Breast epithelium (tissue), 4 donors: ENCODE measurements at places on chromosomes 4 and X.

DNA sequence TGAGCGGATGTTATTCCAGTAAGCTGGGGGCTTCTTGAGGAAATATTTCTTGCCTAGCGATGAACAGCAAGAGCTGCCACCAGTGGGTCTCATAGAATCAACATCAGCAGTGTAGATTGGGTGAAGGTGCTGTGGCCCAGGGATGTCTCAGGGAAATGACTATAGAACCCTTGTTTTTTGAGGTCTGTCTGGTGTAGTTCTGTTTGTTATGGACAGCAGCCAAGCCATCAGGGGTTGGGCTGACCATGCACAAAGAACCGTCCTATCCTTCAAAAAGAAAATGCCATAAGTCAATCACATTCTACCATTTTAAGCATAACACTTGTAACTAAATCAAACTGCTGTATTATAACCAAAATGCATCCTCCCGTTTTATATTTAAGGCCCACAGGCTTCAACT lies 17.3 kb upstream of the C1GALT1C1 start:
- no peak for DNase-seq

GRCh38 chrX:43661521-43662240 lies 5.6 kb downstream of the MAOA start:
- no peak for DNase-seq

DNA sequence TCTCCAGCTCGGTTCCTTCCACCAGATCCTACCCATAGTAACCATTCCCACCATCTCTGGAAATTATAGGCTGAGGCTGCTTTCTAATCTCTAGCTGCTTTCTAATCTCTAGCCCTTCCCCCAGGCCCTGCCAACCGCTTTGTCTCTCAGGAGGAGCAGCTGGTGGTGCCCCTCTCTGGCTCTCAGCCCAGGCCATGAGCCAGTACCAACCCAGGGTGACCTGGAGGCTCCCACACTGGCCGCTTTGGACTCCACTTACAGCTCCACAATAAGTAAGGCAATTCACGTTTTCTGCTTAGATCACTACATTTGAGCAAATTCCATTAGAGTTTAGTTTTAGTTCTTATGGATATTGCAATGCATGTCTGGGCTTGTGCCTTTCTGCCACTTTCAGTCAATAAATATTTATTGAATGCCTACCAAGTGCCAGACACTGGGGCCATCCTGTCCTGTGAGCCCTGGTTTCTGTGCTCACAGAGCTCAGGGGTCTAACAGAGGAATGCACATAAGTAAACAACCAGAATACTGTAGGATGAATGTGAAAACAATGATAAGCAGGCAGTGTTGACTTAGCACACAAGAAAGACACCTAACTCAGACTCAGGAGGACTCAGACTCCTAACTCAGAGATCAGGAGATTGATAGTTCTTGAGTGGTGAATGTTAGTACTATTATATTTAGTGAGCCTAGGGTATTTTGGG lies 38.9 kb downstream of the SMC1A start:
- no peak for DNase-seq

GRCh38 chrX:46683048-46683447 lies 75.9 kb downstream of the SLC9A7 start:
- no peak for DNase-seq

GRCh38 chr4:118326585-118326984 lies 26.2 kb downstream of the PRSS12 start:
- DNase-seq = no peak

DNA sequence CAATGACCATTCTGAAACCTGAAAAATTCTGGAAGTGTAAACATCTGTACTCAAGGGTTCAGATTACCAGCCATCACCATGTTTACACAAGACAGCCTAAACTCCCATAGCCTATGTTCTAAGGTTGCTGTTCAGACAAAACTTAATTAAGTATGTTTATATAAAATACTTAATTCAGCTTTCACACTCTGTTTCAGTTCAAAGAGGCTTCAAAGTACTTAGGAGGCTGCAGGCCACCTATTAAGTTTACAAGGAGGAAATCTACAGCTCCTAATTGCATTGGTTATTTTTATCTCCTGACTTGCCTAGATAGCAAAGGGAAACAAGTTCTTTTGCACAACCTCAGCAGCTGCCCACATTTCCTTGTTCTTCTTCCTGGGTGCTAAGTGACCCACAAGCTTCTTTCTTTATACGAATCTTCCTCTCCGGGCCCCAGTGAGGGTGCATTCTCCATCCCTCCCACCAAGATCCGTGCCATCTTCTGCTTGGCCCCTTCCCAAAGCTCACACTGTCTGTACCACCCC lies 2.0 kb downstream of the GAK start:
- DNase-seq = no peak

DNA sequence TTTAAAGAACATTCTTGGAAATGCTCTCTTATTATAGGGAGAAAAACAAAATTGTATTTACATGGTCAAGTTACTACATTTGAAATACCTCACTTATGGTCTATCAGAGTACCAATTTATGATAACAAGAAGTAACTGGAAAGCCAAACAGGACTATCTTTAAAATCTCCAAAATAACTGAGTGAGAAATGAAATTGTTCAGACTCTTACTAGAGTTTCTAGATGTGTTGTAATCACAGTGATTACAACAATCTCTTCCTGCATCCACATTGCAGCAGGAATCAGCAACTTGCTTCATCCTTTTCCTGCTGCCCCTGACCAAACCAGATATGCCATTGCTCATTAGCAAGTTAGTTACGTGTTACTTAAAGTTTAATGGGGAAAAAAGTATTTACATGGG lies 245.2 kb upstream of the SMIM31 start:
- no peak for DNase-seq

DNA sequence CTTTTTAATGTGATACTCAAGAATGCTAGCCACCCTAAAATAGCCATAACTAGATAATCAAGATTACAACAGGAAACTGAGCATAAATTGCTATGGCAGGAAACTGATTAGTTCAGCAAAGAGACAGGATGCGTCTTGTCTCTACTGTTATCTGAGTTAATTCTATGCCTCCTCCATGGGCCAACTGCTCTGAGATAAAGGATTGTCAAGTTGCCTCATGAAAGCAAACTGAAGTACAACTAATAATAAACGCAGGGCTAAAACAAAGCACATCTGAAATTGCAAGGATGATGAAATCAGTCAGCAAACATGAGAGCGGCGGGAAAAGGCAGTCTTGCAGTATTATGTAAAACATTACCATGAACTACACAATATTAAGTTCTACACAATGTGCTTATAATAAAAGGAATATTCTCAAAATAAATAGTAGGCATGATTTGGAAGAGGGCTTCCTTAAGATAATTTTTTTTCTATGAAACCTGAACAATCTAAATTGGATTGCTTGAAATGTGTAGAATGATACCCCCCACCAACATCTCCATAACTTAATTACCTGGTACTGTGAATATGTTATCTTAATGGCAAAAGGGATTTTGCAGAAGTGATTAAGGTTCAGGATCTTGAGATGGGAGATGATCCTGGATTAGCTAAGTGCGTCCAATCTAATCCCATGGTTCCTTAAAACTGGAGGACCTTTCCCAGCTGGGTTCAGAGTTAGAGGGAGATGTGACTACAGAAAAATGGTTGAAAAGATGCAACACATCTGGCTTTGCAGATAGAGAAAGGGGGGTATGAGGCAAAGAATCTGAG lies 65.9 kb downstream of the ANTXR2 start:
- no peak for DNase-seq

- no peak for DNase-seq
These were observed 88.4 kb downstream of the PPP3CA start for GRCh38 chr4:101258883-101259282.

GRCh38 chrX:118496763-118497079 lies 1.1 kb downstream of the DOCK11 start:
- DNase-seq = no peak

DNA sequence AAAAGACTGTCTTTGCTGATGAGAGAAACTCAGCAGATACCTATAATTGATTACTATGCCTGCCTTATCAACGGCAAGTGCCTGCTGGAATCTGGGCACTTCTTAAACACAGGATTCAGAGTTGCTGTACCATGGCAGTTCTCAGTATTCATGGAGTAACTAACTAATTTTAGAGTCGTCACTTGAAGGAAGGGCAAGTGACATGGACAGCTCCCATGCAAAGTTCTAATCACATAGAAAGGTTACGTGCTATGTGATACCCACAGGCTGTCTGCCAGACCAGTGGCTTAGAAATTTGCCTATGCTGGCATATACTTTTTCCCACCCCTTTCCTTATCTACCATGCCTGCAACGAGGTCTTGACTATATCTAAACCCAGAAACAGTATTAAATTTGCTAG lies 931.1 kb upstream of the TENM3 start:
- no peak for DNase-seq

DNA sequence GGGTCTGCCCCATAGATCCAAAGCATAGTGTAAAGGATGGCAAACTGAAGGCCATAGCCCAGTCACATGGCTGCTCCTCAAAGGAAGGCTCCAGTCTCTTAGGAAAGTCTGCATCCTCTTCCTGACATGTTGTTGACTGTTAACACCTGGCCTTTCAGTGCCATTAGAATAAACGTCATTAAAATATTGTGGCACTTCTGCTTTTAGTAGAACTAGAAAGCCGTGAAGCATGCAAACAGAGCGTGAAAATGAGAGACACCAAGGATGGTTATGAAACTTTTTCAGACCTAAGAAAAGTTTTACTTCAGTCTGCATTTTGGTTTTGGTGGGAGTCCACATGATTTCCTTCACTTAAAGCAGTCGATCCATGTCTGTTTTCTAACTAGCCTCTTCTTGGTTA lies 41.1 kb upstream of the AFF2 start:
- DNase-seq = no peak

- DNase-seq = no peak
These were observed 78.1 kb downstream of the BMP15 start for GRCh38 chrX:50988649-50989048.

- no peak for DNase-seq
These were observed 1482.6 kb downstream of the FAM133A start for GRCh38 chrX:95156566-95156965.

DNA sequence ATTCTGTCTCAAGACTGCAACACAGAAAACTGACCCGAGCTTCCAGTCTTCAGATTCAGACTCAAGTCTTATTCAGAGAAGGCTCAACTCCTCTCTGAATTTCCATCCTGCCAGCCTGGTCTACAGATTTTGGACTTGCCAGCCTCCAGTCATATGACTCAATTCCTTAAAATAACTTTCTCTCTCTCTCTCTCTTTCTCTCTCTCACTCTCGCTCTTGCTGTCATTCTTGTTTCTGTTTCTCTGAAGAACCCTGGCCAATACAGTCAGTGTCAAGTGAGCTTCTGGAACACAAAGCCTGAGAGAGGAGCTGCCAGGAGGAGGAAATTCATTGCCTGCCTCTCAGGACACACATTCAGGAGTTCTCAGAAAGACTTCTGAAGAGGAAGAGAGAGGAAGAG lies 154.9 kb downstream of the PARM1 start:
- no peak for DNase-seq

DNA sequence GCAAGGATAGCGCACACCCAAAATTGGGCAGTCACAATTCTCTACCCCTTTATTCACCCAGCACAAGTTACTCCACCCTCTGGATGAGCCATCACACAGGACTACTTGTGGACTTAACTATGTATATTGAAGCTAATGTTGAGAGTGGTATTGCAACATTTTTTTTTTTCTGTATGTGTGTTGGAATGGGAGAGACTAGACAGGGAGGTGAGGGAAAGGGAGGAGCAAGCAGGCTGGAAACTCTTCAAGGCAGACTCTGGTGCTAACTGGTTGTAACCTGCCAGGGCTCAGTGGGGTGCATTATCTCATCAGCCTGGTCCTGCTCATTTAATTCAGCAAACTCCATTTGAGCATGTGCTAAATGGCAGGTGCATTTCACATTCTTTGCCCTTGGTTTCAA lies 18.4 kb upstream of the CWH43 start:
- no peak for DNase-seq

DNA sequence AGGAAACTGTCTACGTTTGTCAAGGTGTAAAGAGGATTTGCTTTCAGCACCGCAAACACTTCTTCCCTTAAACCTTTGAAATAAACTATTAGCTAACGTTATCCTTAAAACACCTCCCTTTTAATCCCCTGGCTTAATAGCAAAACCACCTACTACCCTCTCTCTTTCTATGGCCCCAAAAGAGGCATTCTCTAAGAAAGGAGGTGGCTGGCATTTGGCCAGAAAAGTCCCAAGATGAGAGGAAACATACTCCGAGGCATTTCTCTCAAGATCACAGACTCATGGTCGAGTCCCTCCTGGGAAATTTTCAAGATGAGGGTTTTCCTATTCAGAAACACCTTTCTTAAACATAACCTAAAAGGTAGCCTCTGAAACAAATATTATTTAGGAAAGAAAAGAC lies 60.6 kb upstream of the VCX3B start:
- DNase-seq = no peak

GRCh38 chr4:108168160-108168670 lies 517 bp downstream of the LEF1 start:
- no peak for DNase-seq

DNA sequence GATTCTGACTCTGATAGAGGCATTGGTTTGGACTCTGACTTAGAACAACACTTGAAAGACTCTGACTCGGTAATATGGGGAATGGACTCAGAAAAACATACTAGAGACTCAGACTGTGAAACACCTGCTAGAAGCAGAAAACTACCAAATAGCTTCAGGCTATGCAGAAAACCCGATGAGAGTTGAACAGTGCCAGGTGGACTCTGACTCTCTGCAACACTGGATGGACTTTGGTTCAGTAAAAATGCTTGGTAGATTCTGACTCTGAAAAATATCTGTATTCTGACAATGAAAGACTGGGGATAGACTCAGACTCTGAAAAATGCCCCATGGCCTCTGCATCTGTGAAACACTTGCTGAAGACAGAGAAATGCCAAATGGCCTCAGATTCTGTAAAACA lies 215.1 kb upstream of the HDX start:
- DNase-seq = no peak

GRCh38 chr4:47619691-47620090 lies 134.6 kb downstream of the ATP10D start:
- DNase-seq = no peak

DNA sequence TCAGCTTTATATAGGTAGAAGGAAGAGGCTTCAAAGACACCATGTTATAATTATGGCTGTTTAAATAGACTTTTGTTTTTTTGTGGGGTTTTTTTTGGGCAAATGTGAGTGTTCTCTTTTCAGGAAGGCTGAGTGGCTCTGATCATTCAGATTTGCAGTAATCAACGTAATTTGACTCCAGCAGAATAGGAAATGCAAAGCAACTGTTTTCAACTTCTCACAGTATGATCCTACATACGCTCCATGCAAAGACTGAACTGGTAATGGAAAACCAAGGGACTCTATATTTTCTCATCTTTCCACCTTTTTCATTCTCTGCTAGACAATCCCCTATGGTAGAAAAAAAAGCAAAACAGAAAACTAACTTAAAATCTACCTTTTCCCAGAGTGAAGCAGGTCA lies 10.8 kb downstream of the ADH1B start:
- no peak for DNase-seq

DNA sequence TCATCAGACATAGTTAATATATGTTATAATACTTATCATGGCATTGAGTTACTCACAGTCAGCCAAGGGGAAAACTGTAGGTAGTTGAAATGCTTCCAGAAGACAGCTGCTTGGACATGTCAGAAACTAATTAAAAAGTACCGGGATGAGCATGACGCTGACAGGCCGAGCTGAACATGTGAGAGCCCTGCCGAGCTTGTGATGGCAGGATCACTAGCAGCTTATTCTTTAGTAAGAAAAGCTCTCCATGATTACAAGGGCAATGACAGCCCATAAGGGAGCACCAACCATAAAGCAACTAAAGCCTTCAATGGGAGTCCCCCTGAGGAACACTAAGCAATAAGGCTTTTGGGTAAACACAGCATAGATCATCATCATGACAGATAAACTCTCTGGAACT lies 435.6 kb downstream of the TLL1 start:
- no peak for DNase-seq
